ENCODE measurements at places on chromosomes 1 and 21. TPM values are rescaled to one million over a fixed set of nuclear protein-coding genes. Genes with fewer than 3 reads are reported as not detected.

Gene B3GALT2
- not detected for total RNA-seq

Gene APCS
- total RNA-seq, result not detected

GRCh38 chr1:109314795-109315194 lies 8.0 kb upstream of the MYBPHL start:
- H3K27me3 ChIP-seq, result no peaks in the 10 kb centered on the region
- no peak overlapping the region for H3K27ac ChIP-seq
- peaks cover 10% of the 10 kb centered on the region for H3K4me1 ChIP-seq
- H3K4me3 ChIP-seq, result no peak overlapping the region

DNA sequence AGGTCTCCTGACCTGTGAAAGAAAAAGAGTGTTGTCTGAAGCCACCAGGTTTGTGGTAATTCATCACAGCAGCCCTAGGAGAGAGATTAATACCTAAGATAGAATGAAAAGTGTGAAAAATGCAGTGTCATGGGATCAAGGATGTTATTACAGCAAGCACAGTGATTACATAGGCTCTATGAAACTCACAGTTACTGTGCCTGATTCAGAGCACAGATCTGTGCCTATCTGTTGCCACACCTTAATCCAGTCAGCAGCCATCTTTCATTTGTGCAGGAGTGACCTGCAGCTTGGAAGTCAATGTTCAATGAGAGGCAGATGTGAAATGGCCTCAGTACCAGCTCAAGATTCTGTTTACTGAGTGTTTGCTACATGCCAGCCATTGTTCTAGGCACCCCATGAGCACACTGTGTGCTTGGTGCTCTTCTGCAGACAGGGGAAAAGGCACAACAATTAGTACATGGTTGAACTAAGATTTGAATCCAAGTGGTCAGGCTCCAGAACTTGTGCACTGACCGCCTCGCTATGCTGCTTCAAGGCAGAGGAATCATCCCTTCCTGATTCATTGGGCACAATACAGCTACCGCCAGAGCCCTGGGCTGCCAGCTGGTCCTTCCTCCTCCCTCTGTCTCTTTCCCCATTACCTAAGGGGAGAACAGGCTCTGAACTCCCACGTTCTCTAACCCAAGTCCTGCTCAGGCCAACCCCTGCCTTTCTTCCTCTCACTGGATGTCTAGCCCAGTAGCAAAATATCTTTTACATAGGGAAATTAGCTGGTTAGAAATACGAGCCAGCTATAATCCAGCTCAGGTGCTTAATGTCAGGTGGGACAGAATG lies 56.3 kb upstream of the NEK2 start:
- no peaks in the 10 kb centered on the region for H3K27me3 ChIP-seq
- no peak overlapping the region for H3K27ac ChIP-seq
- H3K4me3 ChIP-seq, result no peak overlapping the region

- no peak overlapping the region for H3K27ac ChIP-seq
- DNase-seq, result no peak
- no peaks in the 10 kb centered on the region for H3K36me3 ChIP-seq
- peaks cover 29% of the 10 kb centered on the region for H3K27me3 ChIP-seq
- H3K4me1 ChIP-seq, result no peaks in the 10 kb centered on the region
These were observed 40.8 kb upstream of the COL6A1 start for GRCh38 chr21:45940621-45941337.
